Effector memory CD4-positive, alpha-beta T cell (primary cell): ENCODE measurements at places on chromosomes 2 and 18.
A peak's percentile ranks its signal among the peaks of the same experiment; 100 is the strongest.

DNA sequence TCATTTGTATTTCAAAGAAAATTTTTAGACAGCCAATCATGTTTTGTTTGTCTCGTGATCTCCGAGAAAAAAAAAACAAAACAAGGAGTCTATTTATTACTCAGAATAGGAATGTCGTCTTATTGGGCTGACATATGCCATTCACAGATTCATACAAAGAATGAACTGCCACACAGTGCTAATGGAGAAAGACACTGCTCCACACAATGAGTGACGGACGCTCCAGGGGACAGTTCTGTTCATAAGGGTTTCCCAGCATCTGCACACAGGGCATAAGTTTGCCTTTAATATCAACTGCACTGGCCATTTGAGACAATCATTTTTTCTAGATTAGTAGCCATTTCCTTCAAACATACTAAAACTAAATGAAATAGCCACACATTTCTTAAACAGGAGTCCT lies 3.4 kb downstream of the SERTAD2 start:
- H3K36me3 ChIP-seq = no peaks in the 10 kb centered on the region
- no peak for DNase-seq
- H3K4me1 ChIP-seq = peaks cover 12% of the 10 kb centered on the region
- H3K27ac ChIP-seq = no peak overlapping the region
- no peak overlapping the region for H3K4me3 ChIP-seq
- H3K27me3 ChIP-seq = no peaks in the 10 kb centered on the region

- no peaks in the 10 kb centered on the region for H3K4me1 ChIP-seq
- H3K27ac ChIP-seq = no peak overlapping the region
- no peak for DNase-seq
- H3K4me3 ChIP-seq = no peak overlapping the region
- H3K36me3 ChIP-seq = no peaks in the 10 kb centered on the region
- no peaks in the 10 kb centered on the region for H3K27me3 ChIP-seq
Observed at GRCh38 chr2:128625963-128626759, 307.5 kb upstream of the HS6ST1 start.

- no peaks in the 10 kb centered on the region for H3K36me3 ChIP-seq
- no peaks in the 10 kb centered on the region for H3K4me1 ChIP-seq
- H3K27ac ChIP-seq = no peak overlapping the region
- H3K4me3 ChIP-seq = no peak overlapping the region
Observed at GRCh38 chr2:56380861-56381260, 197.1 kb downstream of the CCDC85A start.

GRCh38 chr2:133438848-133439564 lies 129.3 kb downstream of the NCKAP5 start:
- H3K27ac ChIP-seq = no peak overlapping the region
- no peak for DNase-seq
- no peak overlapping the region for H3K4me3 ChIP-seq
- no peaks in the 10 kb centered on the region for H3K4me1 ChIP-seq
- H3K36me3 ChIP-seq = no peaks in the 10 kb centered on the region
- no peaks in the 10 kb centered on the region for H3K27me3 ChIP-seq

- H3K27me3 ChIP-seq = no peaks in the 10 kb centered on the region
- no peaks in the 10 kb centered on the region for H3K36me3 ChIP-seq
Observed at GRCh38 chr2:199485732-199486335, 28.1 kb upstream of the SATB2 start.

DNA sequence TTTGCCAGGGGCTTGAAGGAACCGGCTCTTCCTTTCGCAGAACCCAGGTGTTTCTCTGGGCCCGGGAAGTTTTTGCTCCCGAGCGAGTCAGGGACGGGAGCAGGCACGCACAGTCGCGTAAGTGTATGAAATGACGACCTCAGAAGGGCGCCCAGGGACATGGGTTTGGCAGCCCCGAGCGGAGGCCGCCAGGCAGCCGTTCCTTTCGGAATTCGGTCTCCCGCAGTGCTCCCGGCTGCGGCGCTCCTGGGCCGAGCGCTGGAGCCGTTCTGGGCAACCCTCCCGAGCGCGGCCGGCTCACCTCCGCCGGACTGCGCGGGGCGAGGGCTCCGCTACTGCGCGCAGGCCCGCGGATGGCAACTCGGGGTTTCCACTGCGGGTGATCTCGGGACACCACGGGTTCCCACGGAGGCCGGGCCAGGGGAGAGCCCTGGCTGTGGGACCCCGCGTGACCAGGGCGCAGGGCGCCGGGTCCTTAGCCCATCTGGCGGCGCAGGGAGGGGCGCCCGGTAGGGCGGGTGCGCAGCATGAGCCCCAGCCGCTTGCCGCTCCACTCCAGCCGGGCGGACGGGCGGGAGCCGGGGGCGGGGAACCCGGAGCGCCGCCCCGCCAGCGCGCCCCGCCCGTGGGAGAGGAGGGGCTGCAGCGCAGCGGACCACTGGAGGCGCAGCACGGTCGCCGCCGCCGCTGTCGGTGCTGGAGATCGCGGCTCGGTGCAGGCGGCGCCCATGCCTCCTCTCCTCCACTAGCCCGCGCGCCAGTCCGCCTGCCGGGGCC lies at the start of gene OSBPL6:
TSS of gene OSBPL6 (plus strand) at position 690 of the 777 bp plus-strand sequence. CDS start 111,673 bp downstream, outside the sequence.
- H3K4me1 ChIP-seq = peaks cover 5% of the 10 kb centered on the region
- H3K4me3 ChIP-seq = peak within 1 kb of the TSS; percentile 64
- H3K27me3 ChIP-seq = peaks cover 26% of the 10 kb centered on the region
- no peak for DNase-seq

- H3K27ac ChIP-seq = no peak overlapping the region
- H3K4me3 ChIP-seq = no peak overlapping the region
- DNase-seq = no peak
- H3K27me3 ChIP-seq = no peaks in the 10 kb centered on the region
- no peaks in the 10 kb centered on the region for H3K36me3 ChIP-seq
- H3K4me1 ChIP-seq = no peaks in the 10 kb centered on the region
Observed at GRCh38 chr2:65416945-65417344, 15.5 kb downstream of the SPRED2 start.

- H3K4me3 ChIP-seq = no peak overlapping the region
- H3K27ac ChIP-seq = no peak overlapping the region
- DNase-seq = no peak
- no peaks in the 10 kb centered on the region for H3K27me3 ChIP-seq
Observed at GRCh38 chr2:156338578-156338977, 6.1 kb upstream of the NR4A2 start.

DNA sequence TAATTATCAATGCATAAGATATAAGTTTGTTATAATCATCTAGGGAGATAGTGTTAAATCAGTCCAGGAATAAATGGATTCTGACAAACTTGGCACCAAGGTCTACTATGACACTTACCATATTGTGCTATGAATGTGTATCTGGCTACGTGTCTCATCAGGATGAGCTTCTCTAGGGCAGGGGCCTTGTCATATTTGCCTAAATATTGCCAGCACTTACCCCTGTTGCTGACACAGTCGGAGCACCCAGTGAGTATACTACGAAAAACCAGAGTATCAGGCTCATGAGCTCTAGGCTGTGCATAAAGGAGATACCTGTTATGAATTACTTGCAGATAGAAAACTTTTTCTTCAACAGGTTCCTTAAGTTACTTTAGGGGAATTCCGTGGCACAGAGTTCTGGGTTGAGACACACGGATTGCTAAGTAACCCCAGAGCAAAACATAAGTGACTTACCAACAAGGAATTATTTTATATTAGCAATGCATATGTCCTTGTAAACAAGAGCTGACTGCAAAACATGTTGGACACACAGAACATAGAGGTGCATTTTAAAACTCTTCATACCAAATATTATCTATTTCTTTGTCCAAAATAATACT lies 7.7 kb upstream of the TTC39C start:
- H3K4me1 ChIP-seq = peaks cover 78% of the 10 kb centered on the region
- no peak overlapping the region for H3K4me3 ChIP-seq
- peak overlapping the region; percentile 89 for H3K27ac ChIP-seq

- H3K36me3 ChIP-seq = no peaks in the 10 kb centered on the region
- H3K4me1 ChIP-seq = no peaks in the 10 kb centered on the region
- no peak for DNase-seq
- no peak overlapping the region for H3K27ac ChIP-seq
- H3K27me3 ChIP-seq = no peaks in the 10 kb centered on the region
Observed at GRCh38 chr2:74764429-74765272, 69.3 kb upstream of the HK2 start.
